Omental fat pad (tissue), 4 donors: ENCODE measurements at places on chromosomes 7 and 10.

- no peak for DNase-seq
Observed at GRCh38 chr10:109650228-109650627, 273.1 kb downstream of the XPNPEP1 start.

- no peak for DNase-seq
Observed at GRCh38 chr10:95525033-95525418, 36.1 kb downstream of the SORBS1 start.

DNA sequence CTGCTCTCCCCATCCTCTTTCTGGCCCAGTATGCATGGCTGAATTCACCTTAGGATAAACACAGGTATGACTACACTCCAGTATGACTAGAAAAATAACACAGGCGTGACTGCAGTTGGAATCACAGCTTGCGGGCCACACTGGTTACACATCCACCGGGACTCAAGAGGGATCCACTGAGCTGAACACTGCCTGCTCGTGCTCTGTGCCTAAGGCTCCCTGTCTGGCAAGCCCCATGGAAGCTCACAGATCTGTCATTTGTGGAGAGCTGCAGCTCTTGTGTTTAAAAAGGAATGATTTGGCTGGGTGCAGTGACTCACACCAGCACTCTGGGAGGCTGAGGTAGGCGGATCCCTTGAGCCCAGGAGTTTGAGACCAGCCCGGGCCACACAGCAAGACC is 26.8 kb downstream of the VOPP1 start:
- DNase-seq = no peak

DNA sequence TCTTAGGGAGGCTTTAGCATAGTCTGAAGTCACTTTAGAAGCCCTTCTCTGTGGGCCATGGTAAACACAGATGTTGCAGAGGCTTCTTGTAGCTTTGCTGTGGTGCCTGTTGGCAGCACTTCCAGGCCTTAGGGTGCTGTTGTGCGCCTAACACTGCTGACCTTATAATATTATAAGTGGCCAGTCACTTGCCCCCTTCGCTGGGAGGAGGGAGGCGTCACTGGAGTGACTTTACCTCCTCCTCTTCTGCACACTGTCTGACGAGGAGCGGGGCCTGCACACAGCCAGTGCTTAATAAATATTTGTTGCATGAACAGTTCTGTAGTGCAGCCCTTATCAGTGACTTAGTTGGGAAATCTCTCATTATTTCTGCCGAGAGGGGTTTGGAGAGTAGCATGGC is 63.3 kb downstream of the WDR37 start:
- DNase-seq = no peak
